ENCODE measurements at places on chromosomes 6 and 20.

- no peak for DNase-seq
Measured at GRCh38 chr6:105192707-105193465, 13.1 kb upstream of the POPDC3 start.

DNA sequence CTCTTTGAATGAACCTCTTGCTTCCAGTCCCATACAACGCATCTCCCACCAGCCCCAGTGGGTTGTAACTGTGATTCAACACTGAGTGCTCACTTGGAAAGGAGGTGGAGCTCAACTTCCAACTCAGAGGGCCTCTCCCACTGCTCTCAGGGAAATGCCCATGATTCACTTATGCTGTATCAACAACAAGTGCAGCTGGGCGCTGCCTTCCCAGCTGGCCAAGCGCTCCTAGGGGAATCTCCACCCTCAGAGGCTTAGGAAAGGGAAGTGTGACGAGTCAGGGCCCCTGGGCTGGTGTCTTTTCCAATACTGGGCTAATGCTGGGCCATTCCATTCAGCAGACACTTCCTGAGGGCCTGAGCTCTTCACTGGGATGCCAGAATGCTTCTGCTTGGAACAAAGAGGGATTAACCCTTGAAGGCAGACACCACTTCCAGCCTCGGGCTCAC lies 8.1 kb upstream of the OCSTAMP start:
- DNase-seq, result no peak

GRCh38 chr20:22626496-22626895 lies 42.1 kb upstream of the FOXA2 start:
- DNase-seq, result no peak

- no peak for DNase-seq
Measured at GRCh38 chr6:156279261-156279969, 497.8 kb upstream of the ARID1B start.

GRCh38 chr6:52251113-52251512 lies 6.8 kb upstream of the IL17F start:
- DNase-seq, result no peak

GRCh38 chr6:54071821-54072340 lies 39.4 kb upstream of the MLIP start:
- no peak for DNase-seq

DNA sequence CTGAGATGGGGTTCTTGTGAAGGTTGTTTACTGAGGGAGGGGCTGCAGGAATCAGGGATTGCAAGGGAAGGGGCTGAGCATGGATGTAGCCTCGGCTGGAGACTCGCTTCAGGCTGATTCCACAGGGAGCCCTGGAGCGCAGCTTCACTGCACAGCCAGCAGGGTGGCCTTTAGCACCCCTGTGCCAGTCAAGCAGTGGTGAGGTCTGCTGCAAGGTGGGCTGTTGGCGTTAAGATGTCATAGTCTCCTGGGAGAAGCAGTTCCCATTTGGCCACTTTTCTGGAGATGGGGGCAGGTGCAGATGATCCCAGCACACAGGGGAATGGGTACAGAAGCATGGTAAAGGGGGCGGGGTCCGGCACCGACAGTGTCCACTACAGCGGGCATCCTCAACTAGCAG lies 126.3 kb downstream of the TOX2 start:
- DNase-seq, result no peak

- DNase-seq, result no peak
Measured at GRCh38 chr20:46991880-46992639, 97.4 kb downstream of the EYA2 start.

DNA sequence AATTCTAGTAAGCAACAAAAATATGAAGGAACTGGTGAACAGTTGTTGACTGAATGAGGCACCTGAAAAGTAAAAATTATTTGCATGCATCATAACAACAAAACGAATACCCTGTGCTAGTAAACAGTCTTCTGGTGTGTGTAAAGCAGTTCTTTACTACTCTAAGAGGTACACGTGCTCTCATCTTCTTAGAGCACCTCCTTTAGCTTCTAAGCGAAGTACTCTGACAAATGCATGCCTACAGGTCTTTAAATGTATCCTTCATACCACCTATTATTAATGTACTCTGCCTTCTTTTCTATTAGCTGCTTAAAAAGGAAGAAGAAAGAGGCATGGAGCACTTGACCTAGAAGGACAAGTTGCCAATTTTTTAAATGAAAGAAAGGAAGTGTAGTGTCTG lies 32.2 kb upstream of the MYB start:
- DNase-seq, result no peak

- DNase-seq, result no peak
Measured at GRCh38 chr6:845566-845965, 152.6 kb upstream of the EXOC2 start.

- no peak for DNase-seq
Measured at GRCh38 chr6:148761527-148762011, 14.7 kb downstream of the UST start.

DNA sequence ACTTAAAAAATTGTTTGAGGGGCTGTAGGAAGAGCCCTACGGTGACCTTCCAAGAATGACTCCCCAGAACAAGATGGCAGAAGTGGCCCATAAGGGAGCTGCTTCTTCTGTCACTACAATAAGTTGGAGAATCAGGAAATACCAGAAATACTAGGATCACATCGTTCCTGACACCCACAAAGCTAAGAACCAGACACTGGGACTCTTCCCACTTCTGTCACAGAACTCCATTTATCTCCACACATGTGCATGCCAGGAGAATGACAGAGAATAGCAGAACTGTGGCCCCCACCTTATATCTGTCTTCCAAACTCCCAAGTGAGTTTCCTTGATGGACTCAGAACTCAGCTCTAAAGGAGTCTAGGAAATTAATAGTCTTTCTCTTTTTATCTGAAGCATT lies 54.6 kb upstream of the UBR2 start:
- no peak for DNase-seq

DNA sequence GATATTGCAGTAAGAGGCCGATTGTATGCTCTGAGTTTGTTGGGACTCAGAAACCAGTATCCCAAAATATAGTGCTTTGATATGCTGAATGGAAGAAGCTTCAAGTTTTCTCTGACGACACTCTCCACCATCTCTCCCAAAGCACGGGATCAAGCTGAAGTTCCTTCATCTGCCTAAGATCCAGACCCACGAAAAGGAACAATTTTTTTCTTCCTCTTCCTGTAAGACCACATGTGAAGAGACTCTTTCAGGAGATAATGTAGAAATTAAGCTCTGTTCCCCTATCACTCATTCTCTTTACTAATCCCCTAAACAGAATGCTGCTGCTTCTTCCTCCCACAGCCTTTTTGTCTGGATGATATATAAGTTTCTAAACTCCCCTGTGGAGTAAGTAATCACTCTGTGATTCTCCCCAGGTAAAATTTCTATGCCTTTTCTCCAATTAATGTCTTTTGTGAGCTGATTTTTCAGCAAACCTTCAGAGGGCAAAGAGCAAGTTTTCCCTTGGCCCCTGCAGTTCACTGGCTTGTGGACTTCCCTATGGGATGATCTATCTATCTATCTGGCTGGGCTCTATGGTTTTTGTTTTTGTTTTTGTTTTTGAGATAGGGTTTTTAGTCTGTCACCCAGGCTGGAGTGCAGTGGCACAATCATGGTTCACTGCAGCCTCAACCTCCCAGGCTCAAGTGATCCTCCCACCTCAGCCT lies 13.5 kb upstream of the PNRC1 start:
- no peak for DNase-seq

DNA sequence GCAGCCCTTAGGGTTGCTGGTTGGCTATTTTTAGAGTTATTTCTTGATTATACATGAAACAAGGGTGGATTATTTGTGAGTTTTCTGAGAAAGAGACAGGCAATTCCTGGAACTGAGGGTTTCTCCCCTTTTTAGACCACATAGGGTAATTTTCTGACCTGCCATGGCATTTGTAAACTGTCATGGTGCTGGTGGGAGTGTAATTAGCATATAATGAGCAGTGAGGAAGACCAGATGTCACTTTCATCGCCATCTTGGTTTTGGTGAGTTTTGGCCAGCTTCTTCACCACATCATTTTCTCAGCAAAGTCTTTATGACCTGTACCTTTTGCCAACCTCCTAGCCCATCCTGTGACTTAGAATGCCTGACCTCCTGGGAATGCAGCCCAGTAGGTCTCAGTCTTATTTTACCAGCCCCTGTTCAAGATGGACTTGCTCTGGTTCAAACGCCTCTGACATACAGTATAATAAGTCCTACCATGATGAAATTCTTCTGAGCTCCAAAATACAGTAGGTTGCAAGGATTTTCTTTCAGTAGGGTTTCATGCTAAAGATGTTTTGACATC lies 117.1 kb downstream of the ISM1 start:
- no peak for DNase-seq

- no peak for DNase-seq
Measured at GRCh38 chr6:81787313-81788068, 35.0 kb upstream of the TENT5A start.

GRCh38 chr6:22027040-22027725 lies 269.7 kb downstream of the PRL start:
- DNase-seq, result no peak

GRCh38 chr6:170404697-170405096 lies 98.1 kb downstream of the FAM120B start:
- DNase-seq, result no peak

GRCh38 chr6:168712993-168713392 lies 272.0 kb downstream of the SMOC2 start:
- DNase-seq, result no peak

DNA sequence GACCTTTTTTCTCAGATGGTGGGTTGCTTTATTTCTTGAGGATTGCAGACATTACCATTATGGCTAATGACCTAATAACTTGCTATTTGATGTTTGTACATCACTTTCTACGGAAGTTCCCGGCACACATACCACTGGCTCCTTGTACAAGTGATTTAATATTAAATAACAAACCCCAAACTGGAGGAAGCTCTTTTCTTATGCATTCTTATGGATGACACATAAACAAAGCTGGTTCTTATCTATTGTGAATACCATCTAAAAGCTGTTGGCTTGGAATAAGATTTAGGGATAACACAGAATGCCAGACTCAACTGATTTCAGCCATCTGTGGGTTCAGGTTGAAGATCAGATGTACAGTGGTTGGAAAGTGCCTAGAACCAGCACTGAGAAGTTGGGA lies 272.6 kb downstream of the TSHZ2 start:
- DNase-seq, result no peak

DNA sequence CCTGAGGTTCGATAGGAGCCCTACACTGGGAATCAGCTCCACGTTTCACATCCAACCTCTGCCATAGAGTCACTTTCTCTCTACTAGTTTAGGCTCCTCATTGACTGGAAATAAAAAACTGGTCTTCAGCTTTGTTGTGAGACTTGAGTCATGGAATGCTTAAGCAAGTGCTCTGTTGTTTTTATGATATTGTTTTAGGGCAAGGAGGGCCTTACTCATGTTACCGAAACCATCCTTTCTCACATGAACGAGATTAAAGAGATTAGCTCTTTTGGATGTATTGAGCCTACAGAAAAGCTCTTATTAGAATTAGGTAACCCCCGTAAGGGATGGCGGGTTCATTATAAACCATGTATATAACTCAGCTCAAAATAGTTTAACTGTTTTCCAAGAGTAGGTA lies 6.9 kb upstream of the MOCS1 start:
- DNase-seq, result no peak

GRCh38 chr6:122726649-122727048 lies 52.9 kb upstream of the FABP7 start:
- no peak for DNase-seq

DNA sequence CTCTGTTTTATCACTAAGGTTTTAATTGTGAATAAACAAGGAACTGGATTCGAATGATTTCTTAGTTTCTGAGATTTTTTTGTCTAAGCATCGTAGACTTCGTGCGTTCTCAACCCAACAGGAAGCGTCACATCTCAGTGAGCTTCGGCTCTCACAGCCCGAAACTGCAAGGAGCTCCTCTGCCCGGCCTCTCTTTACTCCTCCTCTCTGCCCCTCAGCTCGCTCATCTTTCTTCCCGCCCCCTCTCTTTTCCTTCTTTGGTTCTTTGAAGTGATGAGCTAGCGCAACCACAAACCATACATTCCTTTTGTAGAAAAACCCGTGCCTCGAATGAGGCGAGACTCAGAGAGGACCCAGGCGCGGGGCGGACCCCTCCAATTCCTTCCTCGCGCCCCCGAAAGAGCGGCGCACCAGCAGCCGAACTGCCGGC lies 480 bp upstream of the NT5E start:
- no peak for DNase-seq

GRCh38 chr6:157157258-157157657 lies 166.1 kb downstream of the TMEM242 start:
- DNase-seq, result no peak

- DNase-seq, result no peak
Measured at GRCh38 chr6:100724696-100725095, 156.4 kb downstream of the ASCC3 start.

Data from NCI-H1930 (cell line).